ENCODE measurements at places on chromosomes 12 and 14. TPM values are rescaled to one million over a fixed set of nuclear protein-coding genes. Genes with fewer than 3 reads are reported as not detected.

RAB2B gene
- total RNA-seq, result 40.5 TPM

TMPO gene
- total RNA-seq, result 143 TPM

DNA sequence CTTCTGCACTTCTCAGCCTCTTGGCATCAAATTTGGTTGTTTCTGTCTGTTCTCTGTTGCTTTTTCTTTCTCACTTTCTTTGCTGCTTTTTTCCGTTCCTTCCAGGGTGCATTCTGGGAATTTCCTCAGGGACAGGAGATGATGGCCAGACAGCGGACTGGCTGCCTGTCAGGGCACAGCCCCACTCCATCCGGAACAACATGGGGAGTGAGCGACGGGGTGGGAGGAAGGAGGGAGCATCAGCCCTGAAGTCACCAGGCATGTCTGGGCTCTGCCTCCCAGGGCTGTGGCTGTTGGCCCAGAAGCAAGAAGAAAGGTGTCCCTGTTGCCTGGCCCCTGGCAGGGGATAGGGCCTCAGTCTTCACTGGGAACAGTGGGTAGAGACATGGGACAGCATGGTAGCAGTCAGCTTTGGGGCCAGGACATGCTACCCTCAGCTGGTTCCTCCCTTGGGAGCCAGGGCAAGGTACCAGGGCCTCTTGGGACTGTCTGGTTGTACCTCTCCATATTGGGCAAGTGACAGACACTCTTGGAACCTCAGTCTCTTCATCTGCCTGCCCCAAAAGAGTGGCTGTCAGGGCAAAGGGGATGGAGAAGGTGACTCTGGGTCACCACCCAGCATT, 8.6 kb downstream of the PGF start:
- DNase-seq, result no peak

GRCh38 chr14:85934123-85934885, 404.4 kb downstream of the FLRT2 start:
- DNase-seq, result peak; percentile 27

DNA sequence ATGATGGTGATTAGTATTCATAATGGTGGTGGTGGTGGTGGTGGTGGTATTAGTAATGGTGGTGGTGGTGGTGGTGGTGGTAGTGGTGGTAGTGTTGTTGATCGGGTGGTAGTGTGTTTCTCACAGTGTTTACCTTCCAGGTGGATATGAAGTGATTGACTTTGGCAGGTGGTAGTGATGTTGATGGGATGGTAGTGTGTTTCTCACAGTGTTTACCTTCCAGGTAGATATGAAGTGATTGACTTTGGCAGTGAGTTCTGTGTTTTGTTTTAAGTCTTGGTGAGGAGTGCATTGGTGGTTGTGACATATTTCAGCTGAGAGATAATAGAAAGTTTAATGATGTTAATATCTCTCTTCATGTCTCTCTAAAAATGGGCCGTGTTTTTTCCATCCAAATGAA, 189.4 kb downstream of the TMTC2 start:
- no peak for DNase-seq

DNA sequence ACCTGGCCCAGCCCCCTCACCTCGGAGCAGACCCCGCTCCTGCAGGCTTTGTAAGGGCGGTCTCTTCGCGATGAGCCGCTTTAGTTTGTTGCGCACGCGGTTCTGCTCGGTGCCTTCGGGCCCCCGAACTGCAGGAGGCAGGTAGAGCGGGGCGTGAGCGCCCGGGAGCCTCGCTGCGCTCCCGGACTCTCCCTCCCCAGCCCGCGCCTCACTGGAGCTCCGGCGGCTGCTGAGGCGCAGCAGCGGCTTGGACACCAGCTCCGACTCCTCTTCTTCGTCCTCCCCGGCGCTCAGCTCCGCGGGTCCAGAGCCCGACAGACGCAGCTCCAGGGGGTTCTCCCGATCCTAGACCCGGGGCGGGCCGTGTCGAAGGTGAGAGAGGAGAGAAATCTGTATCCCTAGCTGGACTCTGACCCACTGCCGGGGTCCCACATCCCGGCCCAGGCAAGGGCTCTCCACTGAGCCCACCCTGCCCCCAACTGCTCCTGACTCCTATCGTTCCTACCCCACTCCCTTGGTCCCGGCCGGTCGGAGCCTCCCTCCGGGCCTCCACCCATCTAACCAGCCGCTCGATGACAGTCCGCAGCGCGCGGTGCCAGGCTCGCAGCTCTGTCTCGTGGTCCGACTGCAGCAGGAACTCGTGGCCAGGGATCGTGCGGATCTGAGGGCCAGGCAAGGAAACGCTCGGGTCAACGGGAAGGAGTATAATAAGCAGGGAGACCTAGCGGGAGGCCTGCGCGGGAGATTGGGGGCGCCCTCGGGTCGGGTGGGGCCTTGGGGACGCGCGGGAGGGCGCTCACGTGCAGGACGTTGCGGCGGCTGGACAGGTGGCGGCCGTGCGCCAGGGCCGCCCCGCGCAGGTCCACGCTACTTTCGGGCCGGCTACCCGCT, 4.2 kb downstream of the ARHGAP9 start:
- DNase-seq, result peak; percentile 35

- peak; percentile 4 for DNase-seq
These were observed 171.3 kb upstream of the CRY1 start for GRCh38 chr12:107264667-107265066.

DNA sequence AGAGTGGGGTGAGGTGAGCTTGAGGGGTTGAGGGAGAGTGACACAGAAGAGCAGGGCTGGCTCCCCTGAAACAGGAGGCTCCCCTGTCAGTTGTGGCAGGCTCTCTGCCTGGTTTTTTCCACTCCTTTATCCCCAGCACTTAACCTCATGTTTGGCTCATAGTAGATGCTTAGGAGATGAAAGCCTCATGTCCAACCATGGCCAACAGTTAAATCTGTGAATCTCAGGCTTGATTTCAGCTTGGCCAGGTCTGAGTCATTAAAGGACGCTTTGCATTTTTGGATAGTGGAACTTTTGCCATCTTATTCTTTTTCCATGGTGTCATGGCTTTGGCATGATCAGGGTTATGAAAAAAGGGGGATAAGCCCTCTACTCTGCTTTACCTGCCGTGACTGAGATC, 117.2 kb downstream of the CACNA1C start:
- no peak for DNase-seq
